ENCODE measurements at places on chromosomes 3 and 15.

DNA sequence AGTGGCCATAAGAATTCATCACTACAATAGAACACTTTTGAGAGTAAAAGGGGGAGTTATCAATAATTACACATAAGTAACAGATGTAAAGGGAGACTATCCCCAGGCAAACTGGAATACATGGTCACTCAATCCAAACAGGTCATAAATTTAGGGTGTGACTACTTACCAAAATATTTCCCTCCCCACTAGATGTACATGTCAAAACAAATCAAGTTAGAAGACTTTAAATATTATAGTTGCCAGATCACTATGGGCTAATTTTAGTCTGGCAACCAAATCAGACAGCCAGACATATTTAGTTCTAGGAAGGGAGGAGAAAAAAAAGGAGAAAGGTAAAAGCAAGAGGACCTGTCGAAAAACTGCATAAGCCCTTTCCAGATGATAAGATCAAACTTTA, 23.1 kb downstream of the SLC24A5 start:
- no peak for DNase-seq

DNA sequence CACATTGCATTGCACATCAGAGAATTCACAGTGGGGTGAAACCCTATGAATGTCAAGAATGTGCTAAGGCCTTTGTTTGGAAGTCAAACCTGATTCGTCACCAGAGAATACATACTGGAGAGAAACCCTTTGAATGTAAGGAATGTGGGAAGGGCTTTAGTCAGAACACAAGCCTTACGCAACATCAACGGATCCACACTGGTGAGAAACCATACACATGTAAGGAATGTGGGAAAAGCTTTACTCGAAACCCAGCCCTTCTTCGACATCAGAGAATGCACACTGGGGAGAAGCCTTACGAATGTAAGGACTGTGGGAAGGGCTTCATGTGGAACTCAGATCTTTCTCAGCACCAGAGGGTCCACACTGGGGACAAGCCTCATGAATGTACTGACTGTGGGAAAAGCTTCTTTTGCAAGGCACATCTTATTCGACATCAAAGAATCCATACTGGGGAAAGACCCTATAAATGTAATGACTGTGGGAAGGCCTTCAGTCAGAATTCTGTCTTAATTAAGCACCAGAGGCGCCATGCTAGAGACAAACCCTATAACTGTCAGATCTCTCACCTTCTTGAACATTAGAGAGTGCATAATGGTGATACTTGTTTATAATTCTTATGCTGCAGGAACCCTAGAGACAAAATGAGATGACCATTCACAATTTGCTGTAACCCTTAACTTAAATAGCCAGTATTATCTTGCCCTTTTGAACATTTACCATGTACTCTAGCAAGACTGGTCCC, 9.0 kb downstream of the ZNF662 start:
- no peak for DNase-seq

- DNase-seq, result no peak
Measured at GRCh38 chr3:65919826-65920225, 118.9 kb downstream of the MAGI1 start.

GRCh38 chr3:188635258-188636042, 481.5 kb downstream of the LPP start:
- DNase-seq, result no peak

GRCh38 chr15:48084759-48085590, 35.8 kb upstream of the SLC24A5 start:
- no peak for DNase-seq

GRCh38 chr3:146968204-146968651, 363.1 kb upstream of the PLSCR5 start:
- no peak for DNase-seq

DNA sequence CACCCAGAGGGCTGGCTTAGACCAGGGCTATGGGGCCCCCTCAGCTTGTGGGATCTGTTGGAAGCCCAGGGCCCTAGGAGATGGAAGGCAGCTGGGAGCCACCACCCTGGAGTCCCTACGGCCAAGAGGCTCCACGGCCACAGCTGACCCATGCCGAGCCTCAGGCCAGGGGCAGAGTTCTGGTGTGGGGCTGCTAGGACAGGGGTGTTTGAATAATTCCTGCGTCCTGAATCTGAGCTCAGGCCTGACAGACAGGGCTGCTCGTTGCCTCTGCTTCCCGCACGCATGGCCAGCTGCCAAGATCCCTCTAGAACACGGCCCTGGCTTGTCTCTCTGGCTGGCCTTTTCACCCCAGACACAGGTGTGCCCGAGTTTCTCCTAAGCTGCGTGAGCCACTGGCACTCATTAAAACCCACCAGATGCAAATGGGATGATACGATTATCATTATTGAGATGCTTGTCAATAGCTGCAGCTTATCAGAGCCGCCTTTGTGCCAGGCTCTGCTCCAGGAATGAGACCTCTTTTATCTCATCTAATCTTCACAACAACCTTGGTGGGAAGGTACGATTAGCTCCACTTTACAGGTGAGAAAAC, 70.2 kb downstream of the EFCAB12 start:
- no peak for DNase-seq

GRCh38 chr3:89372456-89372855, 265.0 kb downstream of the EPHA3 start:
- no peak for DNase-seq

DNA sequence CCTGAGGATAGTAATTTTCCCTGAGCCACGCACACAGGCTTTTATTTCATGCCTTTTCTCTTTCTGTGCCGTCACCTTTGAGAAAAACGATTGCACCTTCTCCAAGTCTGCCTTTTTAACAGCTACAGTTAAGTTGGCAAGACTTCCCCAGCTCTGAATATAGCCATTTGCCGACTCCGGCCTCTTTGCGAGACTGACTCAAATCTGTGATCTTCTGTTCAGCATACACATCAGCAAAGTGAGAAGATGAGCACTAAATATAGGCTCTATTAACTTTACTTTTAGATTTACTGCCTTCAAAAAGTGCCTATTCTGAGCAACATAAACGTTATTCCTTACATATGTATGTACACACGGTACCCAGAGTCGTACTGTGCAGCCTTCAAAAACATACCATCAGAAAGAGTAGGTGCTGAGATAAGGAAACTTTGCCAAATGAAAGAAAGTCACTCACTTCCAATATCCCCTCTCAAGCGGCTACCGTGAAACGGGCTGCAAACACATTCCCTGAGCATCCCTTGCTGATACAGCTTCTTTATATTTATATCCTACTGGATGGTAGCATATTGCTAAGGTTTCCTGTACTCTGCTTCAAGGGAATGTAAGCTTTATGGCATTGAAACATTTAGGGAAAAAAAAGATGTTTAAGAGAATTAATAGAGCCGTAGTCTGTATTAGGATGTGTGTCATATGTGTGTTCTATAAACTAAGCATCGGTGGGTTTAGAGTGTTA, 283.3 kb upstream of the TPRG1 start:
- DNase-seq, result no peak

GRCh38 chr3:39208463-39209055, 16.2 kb upstream of the XIRP1 start:
- DNase-seq, result peak; percentile 41

- DNase-seq, result no peak
Measured at GRCh38 chr3:100257586-100257985, 3.2 kb upstream of the TBC1D23 start.

GRCh38 chr15:88681610-88682221, 42.9 kb downstream of the ISG20 start:
- no peak for DNase-seq

GRCh38 chr15:74129586-74130154, 716 bp upstream of the ISLR2 start:
- DNase-seq, result no peak

GRCh38 chr15:68113751-68114150, 59.6 kb downstream of the PIAS1 start:
- DNase-seq, result no peak

DNA sequence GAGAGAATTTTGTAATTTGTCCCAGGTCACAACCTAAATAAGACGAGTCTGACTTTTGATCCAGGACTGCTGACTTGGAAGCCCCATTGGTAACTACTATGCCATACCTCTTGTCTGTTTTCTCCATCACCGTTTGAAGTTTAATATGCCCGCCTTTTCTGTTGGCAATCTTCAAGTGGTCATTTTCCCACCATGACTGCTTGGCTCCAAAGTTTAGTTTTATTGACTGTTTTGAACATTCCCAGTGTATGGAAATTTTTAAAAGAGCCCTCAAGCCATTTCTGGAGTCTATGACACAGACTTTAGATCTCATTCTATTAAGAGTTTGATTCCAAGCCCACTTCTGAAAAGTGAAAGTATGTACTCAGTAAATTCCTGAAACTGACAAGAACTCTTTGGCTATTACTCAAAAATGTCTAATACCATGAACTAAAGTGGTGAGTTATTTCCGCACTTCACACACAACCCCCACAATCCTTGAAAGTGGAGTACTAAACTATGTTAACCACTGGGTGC, 136.7 kb upstream of the ADAMTS9 start:
- DNase-seq, result no peak

- DNase-seq, result no peak
Measured at GRCh38 chr3:95442766-95443165, 1371.6 kb upstream of the EPHA6 start.

- DNase-seq, result no peak
Measured at GRCh38 chr3:117510396-117510795, 800.8 kb downstream of the TUSC7 start.

GRCh38 chr3:45362758-45363157, 25.6 kb upstream of the LARS2 start:
- DNase-seq, result no peak

- DNase-seq, result no peak
Measured at GRCh38 chr3:148211725-148212124, 486.0 kb upstream of the AGTR1 start.

DNA sequence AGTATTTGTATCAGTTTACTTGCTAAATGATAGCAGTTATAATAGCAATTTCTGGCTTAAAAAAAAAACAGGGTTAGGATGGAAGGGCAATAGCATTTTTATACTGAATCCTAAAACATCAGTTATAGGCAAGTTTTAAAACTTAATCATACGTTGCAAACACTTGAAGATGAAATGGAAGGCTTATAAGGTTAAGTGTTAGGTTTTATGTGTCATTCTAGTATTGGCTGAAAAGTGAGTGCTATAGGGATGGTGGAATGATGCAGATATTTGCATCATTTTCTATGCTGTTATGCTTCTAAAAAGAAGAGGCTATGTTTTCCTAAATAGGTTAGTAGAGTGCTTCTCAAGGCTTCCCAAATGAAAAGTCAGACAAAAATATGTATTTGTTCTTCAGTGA, 23.3 kb downstream of the ARIH1 start:
- DNase-seq, result no peak

GRCh38 chr3:76039431-76039830, 254.1 kb upstream of the ZNF717 start:
- DNase-seq, result no peak

- DNase-seq, result no peak
Measured at GRCh38 chr3:126097801-126098200, 13.9 kb upstream of the SLC41A3 start.

DNA sequence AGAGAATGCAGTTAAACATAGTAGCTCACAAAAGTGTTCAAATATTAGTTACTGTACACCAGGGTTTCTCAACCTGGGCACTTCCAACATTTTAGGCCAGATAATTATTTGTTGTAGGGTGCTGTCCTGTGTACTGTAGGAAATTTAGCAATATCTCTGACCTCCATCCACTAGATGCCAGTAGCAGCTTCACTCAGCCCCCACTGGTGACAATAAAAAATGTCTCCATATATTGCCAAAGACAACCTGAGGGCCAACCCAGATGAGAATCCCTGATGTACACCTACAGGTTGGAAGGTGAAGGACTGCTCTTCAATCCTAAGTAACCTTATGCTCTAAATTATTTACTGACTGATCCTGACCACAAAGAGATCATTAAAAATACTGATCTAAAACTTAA, 32.5 kb downstream of the DCUN1D1 start:
- no peak for DNase-seq
